ENCODE measurements at places on chromosomes 12 and 14.

GRCh38 chr12:28802706-28803438 lies 346.2 kb upstream of the FAR2 start:
- no peak for DNase-seq

DNA sequence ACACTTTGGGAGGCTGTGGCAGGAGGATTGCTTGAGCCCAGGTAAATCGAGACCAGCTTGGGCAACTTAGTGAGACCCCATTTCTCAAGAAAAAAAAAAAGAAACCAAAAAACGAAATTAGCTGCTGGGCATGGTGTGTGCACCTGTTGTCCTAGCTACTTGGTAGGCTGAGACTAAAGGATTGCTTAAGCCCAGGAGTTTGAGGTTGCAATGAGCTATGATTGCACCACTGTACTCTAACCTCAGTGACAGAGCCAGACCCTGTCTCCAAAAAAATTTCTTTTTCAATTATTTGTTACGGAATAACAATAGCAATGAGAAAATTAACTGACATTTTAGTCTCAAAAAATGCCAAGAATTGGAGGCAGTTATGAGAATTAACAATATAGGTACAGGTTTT lies 128.0 kb downstream of the CCDC91 start:
- DNase-seq: no peak

GRCh38 chr14:63941023-63941422 lies 88.2 kb downstream of the SYNE2 start:
- no peak for DNase-seq

GRCh38 chr14:35553808-35554207 lies 19.8 kb downstream of the INSM2 start:
- DNase-seq: no peak

GRCh38 chr12:95336387-95337067 lies 118.9 kb downstream of the VEZT start:
- no peak for DNase-seq

DNA sequence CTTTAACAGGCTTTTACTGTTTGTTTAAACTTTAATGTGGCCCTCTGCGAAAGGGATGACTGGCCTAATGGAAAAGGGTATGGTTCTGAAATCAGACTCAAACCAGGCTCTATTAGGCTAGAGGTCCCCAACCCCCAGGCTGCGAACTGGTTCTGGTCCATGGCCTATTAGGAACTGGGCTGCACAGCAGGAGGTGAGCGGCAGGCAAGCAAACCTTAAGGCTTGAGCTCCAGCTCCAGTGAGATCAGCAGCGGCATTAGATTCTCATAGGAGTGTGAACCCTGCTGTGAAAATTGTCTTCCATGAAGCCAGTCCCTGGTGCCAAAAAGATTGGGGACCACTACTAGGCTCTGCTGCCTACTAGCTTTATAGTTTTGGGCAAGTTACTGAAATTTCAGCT lies 11.1 kb downstream of the GALNT4 start:
- DNase-seq: no peak

DNA sequence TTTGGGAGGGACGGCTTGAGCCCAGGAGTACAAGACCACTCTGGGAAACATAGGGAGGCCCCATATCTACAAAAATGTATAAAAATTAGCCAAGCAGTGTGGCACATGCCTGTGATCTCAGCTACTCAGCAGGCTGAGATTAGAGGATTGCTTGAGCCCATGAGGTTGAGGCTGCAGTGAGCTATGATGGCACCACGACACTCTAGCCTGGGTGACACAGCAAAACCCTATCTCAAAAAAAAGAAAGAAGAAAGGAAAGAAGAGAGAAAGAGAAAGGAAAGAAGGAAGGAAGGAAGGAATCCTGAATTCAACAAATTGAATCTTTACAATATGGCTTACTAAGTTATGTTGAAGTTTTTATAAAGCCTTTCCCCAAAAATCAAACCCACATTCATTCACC lies 2.1 kb downstream of the KIF21A start:
- DNase-seq: no peak

DNA sequence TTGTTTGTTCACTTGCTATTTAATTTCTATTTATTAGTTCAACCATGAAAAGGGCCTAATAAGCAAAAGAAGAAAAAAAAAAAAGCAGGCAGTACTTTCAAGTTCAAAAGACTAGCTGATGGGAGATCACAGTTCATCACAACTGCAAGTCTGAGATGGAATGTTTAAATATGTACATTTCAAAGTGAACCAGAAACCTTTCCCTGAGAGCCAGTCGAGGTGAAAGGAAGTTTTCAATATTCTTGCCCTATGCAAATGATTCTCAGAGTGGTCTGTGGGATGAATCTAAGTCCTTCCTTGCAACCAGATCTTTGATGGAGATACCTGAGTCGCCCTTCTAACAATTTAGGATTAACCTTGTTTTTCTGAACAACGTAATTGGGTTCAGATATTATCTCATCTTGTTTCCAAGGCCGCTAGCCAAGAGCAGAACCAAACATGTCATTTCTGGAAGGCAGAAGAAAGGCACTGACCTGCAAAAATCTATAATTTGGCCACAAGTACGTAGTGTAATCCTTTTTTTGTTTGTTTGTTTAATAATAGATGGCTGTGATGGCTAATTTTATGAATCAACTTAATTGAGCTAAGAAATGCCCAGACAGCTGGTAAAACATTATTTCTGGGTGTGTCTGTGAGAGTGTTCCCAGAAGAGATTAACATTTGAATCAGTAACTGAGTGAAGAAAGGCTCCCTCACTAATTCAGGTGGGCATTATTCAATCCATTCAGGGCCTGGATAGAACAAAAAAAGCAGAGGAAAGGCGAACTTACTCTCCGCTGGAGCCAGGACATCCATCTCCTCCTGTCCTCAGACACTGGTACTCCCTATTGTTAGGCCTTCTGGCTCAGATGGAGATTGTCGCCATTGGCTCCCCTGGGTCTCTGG lies 171.1 kb upstream of the TMPO start:
- DNase-seq: no peak

DNA sequence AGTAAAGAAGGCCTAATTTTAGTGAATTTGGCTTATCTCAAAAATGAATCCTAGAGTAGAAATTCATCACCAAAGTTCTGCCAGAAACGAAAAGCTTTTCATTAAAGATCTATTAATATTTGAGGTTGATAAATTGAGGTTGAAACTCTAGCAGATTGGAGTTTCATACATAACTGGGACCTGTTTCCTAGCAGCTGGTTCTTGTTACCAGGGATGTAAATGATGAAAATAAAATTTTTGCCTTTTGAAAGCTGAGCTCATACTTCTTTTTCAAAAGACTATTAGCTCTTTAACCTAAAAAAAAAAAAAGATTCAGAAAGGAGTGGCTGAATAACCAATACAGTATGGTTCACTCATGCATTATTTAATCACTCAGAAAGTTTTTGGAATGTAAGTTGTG lies 98.3 kb downstream of the PTGER2 start:
- DNase-seq: no peak
